ENCODE measurements at places on chromosomes 1 and 21. TPM values are rescaled to one million over a fixed set of nuclear protein-coding genes. Genes with fewer than 3 reads are reported as not detected.

DNA sequence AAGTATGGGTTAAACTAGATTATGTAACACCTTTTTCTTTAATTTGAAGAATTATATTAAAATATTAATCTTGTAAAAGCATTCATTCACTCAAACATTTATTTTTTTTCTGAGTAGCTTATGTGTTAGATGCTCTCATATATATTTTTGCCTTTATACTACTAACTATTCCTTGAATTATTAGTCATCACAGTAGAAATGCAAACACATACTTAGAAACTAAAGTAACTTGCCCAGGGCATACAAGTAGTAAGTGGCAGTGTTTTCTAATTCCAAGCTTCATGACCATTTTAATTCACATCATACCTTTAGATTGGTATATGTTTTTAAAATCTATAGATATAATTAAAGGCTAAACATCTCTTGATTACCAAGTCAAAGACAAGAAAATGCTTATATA lies 1271.0 kb downstream of the BRINP3 start:
- no peak for DNase-seq

- no peak for DNase-seq
Measured at GRCh38 chr1:24093732-24094131, 18.2 kb downstream of the MYOM3 start.

GRCh38 chr1:116556289-116557006 lies 14.4 kb downstream of the CD58 start:
- peak; percentile 66 for DNase-seq

GRCh38 chr21:19343711-19344110 lies 940.1 kb upstream of the TMPRSS15 start:
- no peak for DNase-seq

DNA sequence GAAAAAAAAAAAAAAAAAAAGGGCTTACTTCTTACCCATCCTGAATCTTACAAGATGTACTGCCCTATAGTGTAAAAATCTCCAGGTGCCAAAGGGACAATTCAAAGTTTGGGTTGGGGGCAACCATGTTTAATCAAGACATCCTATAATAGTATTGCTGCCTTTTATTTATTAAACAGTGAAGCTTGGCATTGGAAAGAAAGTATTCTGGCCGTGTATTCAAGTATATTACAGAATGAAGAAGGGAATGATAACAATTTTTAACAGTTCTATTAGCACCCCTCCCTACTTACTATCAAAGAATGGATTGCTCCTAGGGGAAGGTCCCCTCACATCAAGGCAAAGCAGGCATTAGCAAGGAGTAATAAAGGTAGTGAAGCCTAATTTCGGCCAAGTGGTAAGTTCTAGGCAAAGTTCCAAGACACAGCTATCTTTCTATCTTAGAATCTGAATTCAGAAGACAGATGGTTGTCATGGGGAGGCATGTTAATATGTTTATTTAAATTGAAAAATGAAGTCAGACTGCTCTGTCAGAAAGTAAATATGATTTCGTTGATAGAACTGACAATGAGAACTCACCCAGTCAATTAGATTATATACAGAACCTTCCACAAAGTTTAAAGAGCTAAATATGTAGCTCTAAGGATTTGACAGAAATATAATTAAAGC lies 24.6 kb downstream of the ST7L start:
- no peak for DNase-seq

- peak; percentile 78 for DNase-seq
Measured at GRCh38 chr21:31604591-31605190, 54.8 kb upstream of the SOD1 start.

PEF1 gene
- total RNA-seq = 31.1 TPM

RIPK4 gene
- 0.08 TPM for total RNA-seq

All from Right ventricle myocardium superior (tissue), 1 donor.